Activated naive CD4-positive, alpha-beta T cell treated with anti-CD3 and anti-CD28 coated beads, Interleukin-2, amount 50 U/mL, for 72 hours (primary cell): ENCODE measurements at places on chromosomes 16 and 17. TPM values are rescaled to one million over a fixed set of nuclear protein-coding genes. Genes with fewer than 3 reads are reported as not detected.

GRCh38 chr16:11104168-11105037 is 151.6 kb downstream of the SOCS1 start:
- DNase-seq: no peak

DNA sequence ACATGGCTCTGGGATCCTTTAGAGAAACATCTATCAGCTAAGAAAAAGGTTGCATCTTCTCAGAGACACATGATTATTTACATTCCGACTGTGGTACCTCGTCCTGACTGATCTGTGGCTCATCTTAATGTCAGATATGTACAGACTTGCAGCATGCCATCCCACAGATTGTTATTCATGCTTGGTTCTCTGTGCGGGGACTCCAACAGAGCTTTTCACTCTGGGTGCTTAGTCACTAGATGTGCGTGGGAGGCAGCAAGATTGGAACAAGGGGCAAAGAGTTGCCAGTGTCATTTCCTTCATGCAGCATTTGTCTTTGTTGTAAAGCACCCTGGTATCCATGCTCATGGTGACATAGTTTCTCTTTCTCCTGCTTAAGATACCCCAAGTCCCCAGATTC is 179.1 kb upstream of the CACNG5 start:
- DNase-seq: peak; percentile 36

KRTAP3-2 gene
- not detected for total RNA-seq

DNA sequence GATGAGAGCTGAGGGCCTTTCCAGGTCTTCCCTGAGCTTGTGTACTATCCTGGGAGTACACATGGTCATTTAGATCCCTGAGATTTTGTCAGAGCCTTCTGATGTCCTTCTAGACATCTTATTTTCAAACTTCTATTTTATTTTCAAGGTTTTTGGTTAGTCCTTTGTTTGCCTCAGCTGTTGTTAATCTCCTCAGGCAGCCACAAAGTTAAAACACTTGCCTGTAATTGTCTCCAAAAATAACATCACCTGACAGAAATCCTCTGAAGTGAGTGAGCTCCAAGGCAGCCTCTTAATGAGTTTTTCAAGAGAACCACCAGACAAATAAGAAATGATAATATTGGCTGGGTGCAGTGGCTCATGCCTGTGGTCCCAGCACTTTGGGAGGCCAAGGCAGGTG is 43.8 kb upstream of the CPHXL start:
- DNase-seq: no peak

SHISA9 gene
- 0.07 TPM for total RNA-seq

- DNase-seq: no peak
These were observed 201.2 kb downstream of the C16orf78 start for GRCh38 chr16:49574826-49575225.

GRCh38 chr17:69390795-69391501 is 23.5 kb upstream of the MAP2K6 start:
- DNase-seq: no peak

DNA sequence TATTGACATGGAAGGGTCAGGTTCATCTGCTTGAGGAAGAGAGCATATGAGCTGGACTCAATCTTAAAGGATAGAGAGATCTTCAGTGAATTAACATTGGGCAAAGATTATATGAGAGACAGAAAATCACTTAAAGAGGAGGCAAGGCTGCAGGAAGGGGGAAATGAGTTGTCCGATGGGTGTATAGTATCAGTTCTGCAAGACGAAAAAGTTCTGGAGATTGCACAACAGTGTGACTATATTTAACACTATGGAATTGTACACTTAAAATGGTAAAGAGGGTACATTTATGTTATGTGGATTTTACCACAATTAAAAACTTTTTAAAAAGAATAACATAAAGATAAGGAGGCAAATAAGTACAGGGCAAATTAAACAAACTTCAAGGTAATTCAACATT is 80.7 kb downstream of the HELZ start:
- DNase-seq: no peak

CHD9NB gene
- total RNA-seq: 0.14 TPM

DNA sequence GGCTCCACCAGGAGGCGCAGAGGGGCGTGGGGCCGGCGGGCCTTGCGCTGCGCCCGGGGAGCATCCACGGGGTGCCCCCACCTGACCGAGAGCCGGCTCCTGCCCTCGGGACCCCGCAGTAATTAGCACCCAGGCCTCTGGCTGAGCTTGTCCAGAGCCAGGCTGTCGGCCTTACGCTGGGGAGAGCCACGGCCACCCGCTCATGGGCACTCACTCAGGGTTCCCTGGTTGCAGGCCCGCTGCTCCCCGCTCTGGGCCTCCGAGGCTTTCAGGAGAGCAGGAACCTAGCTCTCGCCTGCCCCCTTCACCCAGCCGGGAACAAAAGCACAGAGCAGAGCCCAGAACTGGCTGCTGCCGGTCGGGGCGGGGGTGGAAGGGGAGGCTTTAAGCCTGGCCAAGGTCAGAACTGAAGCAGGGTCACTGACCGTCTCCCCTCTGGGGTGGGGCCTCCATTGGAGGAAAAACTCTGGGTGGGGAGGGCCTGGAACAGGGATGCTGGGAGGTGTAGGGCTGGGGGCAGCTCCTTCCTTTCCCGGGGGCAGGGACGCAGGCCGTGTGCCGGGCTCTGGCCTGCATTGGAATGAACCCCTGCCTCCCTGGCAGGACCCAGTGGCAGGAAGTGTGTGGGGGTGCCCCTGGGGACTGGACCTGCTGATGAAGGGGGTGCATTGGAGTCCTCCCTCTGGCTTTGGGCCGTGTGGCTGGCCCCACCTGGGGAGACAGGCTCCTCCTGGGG is 12.3 kb downstream of the GLIS2 start:
- DNase-seq: no peak

GRCh38 chr17:1545618-1546017 is 17.0 kb downstream of the PITPNA start:
- no peak for DNase-seq

- DNase-seq: no peak
These were observed 38.4 kb upstream of the ARL4D start for GRCh38 chr17:43360376-43360738.

DNA sequence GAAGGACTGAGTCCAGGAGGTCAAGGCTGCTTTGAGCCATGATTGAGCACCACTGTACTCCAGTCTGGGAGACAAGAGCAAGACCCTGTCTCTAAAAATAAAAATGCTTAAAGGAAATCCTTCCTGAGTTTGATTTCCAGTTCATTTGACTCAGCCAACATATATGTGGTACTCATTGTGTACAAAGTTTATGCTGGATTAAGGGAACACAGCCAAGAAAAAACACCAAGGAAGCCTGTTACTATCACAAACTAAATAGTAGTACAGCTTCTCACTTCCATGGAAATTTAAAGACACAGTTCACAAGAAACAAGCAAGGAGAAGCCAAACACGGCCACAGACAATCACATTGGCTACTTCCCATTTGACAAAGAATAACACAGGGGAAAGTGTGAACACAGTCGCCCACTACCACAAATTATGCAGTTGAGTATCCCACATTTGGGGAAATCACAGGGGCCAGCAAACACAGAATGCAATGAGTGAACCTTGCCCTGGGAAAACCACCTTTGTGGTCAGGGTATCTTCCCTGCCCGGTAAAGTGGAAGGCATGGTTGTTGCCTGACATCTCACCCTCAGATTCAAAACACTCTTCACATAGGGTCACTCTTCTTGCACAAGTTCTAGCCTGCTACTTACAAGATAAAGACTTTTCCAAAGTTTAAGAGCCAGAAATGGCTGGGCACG is 14.5 kb downstream of the TEX14 start:
- DNase-seq: no peak

KIF2B gene
- total RNA-seq: not detected

DNA sequence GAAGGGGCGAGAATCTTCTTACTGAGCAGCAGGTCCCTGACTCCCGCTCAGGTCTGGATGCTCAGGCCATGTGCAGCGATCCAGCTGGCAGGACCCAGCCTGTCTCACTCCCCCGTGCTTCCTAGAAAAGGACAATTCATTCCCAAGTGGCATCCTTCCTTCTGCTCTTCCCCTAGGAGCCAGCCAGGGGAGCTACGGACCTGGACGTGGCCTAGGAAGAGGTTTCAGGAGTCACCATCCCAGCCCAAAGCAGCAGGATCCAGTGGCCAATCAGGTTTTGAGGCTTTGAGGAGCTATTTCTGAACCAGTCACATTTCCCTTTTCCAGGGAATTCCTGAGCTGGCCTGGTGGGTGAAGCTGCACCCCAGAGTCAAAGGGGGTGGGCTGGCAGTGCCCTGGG is 7.8 kb upstream of the CD79B start:
- no peak for DNase-seq

DNA sequence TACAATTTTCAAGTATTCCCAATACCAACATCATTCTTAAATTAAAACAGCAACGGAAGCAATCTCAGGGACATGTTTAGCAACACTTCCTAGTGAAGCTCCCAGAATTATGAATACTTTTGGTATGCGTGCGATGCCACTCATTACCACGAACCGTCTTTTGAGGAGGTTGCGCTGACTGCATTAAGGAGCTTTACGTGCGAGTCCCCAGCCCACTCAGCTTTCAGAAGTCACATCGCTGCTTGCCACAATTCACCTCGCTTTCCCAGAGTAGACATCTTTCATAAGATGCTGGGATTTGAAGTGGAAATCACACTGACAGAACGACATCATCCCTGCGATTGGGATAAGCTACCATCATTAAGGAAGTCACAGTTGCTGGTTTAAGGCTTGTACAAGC is 441.6 kb upstream of the HSBP1 start:
- no peak for DNase-seq

GRCh38 chr17:19780846-19781245 is 32.7 kb upstream of the ALDH3A1 start:
- DNase-seq: no peak
